ENCODE measurements at places on chromosomes 2 and 18. TPM values are rescaled to one million over a fixed set of nuclear protein-coding genes. Genes with fewer than 3 reads are reported as not detected.

DNA sequence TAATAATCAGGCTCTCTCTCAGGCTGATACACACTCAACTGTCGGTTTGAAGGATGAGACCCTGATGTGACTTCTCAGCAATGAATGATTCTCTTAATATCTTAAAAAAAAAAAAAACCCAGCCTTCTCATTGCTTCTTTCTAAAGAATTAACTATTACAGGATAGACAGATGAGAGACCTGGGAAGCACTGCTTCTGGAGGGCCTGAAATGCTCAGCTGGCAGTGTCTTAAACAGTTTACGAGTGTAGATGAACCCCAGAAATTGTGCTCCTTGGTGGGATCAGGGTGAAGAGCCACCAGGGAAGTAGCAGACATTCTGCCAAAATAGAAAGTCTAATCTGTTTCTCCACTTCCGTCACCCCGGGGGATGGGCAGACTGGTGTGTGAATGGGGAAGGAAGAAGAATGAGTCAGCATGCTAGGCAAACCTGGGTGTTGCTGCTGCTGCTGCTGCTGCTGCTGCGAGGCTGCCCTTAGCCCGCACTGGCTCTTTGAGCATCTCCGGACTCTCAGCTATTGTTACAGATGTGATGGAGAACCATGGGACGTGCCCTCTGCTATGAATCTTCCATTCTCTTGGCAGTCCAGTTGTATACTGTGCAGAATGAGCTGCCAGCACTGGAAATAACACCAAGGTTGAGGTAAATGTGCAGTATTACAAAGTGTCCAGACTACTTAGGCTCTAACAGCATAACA lies 158.4 kb downstream of the SETBP1 start:
- DNase-seq: no peak

- DNase-seq: no peak
These were observed 21.9 kb downstream of the SOCS6 start for GRCh38 chr18:70310560-70311320.

TMEM178A gene
- total RNA-seq: 2.2 TPM

DNA sequence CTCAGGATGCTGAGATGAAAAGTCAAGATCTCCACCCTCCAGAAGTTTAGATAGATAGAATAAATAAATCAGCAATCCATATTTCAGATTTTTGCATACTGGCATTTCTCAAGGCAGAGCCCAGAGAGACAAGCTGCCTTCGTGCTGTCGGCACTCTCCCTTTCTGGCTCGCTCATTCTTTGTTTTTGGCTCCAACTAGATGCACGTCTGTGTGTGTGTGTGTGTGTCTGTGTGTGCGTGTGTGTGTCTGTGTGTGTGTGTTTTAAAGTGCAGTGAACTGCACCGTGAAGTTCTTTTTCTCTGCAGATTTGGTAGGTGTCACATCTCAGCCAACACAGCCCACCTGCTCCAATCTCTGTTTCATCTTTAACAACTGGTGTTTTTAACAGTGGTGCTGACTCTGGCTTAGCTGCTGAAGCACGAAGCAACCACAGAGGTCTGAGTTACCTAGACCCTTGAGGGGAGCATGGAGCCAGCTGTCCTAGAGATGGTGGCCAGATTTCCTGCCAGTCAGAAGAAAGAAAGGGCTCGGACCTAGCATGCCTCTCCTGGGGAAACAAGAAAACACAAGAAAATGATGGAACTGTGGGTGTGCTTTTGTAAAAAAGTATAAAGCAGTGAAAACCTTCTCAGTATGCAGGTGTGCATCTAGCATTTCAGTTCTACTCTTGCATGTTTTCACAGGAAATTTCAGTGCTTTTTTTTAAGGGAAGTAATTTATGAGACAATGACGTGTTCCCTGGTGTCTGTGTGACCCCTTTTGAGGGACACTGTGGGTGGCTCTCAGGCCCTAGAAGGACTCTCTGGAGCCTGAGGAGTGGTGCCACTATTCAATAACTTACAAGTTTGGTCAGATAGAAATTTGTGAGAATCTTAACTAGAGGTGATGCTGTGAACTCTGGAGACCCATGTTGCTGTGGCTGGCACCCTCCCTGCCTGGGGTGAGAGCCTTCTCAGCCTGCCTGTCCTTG lies 364.3 kb downstream of the RNF144A start:
- DNase-seq: peak; percentile 62

- no peak for DNase-seq
These were observed 1640.1 kb upstream of the CELF4 start for GRCh38 chr18:39205565-39206195.

DNA sequence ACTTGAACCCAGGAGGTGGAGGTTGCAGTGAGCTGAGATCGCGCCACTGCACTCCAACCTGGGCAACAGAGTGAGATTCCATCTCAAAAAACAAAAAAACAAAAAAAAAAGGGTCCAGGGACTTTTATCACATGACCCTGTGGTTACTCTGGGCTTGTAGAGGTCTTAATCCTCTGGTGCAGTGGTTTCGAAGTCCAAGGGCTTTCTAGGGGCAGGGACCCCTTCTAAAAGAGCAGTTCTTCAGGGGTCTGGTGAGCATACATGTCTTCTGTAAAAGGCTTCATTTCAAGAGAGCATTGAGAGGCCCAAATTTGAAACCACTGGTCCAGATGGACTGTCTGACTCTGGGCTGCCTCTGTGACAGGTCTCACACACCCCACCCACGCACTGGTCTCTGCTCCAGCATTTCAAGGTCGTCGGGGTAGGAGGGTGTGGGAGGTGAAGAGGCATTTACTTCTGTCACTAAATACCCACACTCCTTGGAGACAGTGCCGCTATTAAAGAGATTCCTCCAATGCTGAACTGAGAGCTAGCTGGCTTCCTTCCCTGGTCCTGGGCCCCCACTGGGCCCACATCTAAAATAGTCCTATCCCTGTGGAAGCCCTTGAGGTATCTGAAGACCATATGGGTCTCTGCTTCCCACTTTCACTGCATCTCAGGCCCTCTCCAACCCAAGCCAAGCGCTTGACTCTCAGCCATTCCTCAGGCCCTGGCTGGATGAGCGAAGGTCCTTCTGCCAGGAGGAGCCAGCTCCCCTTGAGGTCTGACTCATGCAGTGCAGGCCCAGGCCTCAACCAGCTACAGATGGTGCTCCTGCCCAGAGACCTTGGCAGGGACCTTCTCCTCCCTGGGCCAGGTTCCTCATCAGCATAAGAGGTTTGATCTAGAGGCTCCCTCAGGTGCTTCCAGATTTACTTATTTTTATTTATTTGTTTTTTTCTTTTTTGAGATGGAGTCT lies 44.8 kb downstream of the PAX8 start:
- DNase-seq: no peak

EMILIN2 gene
- total RNA-seq: 10.8 TPM

APCDD1 gene
- 51.8 TPM for total RNA-seq

- no peak for DNase-seq
These were observed 174.9 kb downstream of the ETAA1 start for GRCh38 chr2:67571785-67572718.

GRCh38 chr2:16821692-16822091 lies 156.1 kb upstream of the CYRIA start:
- DNase-seq: no peak

FAM124B gene
- 2.3 TPM for total RNA-seq

DNA sequence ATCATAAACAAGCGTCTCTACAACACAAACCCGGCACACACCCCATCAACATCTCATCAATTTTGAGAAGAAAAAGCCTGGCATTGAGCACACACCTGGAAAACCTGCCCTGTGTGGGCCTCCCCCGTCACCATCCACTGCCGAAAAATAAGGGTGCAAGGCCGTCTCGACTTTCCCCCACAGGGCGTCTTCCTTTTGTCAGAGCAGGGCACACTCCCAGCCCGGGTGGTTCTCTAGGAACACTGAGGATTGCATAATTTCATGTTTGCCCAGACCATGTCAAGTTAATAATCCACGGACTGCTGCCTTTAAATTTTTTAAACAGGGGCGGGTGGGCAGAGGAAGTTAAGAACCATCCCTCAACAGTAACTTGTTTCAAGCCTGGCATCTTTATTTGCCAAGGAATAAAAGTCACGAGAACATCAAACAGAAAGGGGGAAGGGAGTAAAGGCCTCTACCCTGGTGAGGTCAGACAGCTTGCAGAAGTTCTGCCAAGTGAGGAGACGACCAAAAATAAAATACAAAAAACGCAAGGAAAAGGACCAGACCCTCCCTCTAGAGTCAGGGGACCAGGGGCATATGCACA lies 2.1 kb downstream of the TFCP2L1 start:
- no peak for DNase-seq

DNA sequence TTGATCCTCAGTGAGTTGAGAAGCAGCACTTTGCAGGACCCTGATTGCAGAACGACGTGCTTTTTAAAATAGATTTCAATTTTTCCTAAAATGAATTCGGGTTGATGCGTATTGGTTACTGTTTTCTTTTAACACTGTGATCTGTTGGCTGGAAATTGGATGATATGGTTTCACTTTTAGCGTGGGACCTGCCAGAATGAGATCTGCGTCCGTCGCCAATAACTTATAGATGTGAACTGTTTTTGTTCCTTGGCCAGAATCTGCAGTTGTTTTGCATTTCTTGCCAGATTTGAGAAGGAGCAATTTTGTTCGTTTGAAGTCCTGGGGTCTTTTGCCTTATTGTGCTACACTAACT lies 703 bp downstream of the UGGT1 start:
- no peak for DNase-seq

- no peak for DNase-seq
These were observed 158.1 kb downstream of the GALR1 start for GRCh38 chr18:77407733-77408132.

C2orf92 gene
- total RNA-seq: 2.2 TPM
